T47D (cell line): ENCODE measurements at places on chromosomes 5 and 9.

GRCh38 chr5:45532826-45533624, 163.2 kb downstream of the HCN1 start:
- no peak for DNase-seq

DNA sequence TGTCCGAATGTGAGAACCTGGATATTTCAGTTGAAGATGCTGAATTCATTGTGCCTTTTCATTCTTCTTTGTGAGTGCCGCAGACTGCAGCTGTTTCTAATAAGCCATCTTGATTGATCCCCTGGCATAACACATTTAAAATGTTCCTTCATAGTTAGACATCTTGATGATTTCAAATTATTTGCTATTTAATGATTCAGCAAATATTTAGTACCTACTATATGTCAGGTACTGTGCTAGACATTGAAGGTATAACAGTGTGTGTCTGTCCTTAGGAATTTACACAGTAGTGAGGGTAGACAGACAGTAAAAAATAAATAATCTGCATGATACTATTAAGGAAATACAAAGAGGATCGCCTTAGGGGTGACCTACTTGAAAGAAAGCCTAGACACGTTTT, 61.6 kb downstream of the YTHDC2 start:
- no peak for DNase-seq

DNA sequence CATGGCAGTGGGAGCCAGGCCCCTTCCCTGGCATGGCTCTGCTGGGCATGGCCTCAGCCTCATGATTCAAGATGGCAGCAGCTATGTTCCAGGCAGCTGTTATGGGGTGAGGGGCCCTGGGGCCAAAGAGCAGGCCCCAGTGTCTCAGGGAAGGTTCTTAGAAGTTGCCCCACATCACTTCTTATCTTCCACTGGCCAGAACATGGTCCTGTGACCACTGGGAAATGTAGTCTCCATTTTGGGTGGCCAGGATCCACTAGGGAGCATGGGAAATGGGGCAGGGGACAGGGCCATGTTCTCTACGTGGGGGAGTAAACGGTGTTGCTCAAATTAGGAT, 18.3 kb downstream of the SUSD3 start:
- no peak for DNase-seq

DNA sequence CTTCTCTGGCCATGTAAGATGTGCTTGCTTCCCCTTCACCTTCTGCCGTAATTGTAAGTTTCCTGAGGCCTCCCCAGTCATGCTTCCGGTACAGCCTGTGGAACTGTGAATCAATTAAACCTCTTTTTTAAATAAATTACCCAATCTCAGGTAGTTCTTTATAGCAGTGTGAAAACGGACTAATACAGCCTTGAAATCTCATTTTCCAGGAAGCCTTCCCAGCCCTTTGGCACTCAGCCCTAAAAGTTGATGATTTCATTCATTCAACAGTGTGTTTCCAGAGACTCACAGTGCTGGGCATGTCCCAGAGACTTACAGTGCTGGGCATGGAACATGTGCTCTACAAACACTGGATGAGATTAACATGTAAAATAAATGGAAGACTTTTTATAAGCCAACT, 135.8 kb downstream of the DCP2 start:
- DNase-seq: no peak

- DNase-seq: peak; percentile 67
Observed at GRCh38 chr5:53170746-53171349, 61.3 kb upstream of the MOCS2 start.

- DNase-seq: no peak
Observed at GRCh38 chr9:103713631-103714030, 380.5 kb upstream of the SMC2 start.

DNA sequence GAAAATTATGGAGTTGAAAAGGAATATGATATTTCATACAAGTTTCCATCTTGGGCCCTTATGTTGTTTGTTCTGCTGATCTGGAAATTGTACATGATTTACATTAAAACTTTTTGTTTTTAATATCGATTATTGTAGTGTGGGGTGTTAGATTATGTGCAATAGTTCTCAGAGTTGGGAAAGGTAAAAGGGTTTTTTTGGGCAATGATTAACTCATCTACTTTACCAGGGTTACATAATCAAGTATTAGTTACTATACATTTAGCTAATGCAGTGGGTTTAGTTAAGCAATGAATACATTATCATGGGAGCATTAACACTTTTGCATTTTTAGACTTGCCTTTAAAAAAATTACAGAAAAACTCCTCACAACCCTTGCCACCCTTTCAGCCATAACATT, 134.0 kb downstream of the ZSWIM6 start:
- no peak for DNase-seq

GRCh38 chr5:102600964-102601363, 102.2 kb upstream of the SLCO6A1 start:
- DNase-seq: no peak
